ENCODE measurements at places on chromosomes 12 and 14.

- DNase-seq = no peak
These were observed 597 bp downstream of the RNF31 start for GRCh38 chr14:24147761-24148428.

GRCh38 chr12:37543966-37544668 is 772.5 kb upstream of the ALG10B start:
- no peak for DNase-seq

- no peak for DNase-seq
These were observed 4.6 kb upstream of the ALX1 start for GRCh38 chr12:85275374-85275773.

DNA sequence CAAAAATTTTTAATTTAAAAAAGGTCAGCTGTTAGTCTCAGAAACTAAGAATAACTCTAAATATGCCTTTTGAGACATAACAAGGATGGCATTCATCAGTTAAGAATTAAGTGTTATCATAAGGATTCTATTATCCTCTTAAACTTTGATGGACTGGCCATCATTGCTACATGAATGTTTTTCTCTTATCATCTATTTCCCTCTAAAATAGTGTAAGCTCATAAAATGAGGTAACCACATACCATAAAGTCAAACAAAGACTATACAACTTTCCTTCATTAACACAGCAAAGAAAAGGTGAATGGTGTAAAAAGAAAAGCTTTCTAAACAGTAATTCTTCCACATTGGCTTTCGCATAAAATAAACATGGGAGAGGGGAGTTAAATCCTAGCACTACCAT is 41.1 kb downstream of the TMTC1 start:
- DNase-seq = no peak

DNA sequence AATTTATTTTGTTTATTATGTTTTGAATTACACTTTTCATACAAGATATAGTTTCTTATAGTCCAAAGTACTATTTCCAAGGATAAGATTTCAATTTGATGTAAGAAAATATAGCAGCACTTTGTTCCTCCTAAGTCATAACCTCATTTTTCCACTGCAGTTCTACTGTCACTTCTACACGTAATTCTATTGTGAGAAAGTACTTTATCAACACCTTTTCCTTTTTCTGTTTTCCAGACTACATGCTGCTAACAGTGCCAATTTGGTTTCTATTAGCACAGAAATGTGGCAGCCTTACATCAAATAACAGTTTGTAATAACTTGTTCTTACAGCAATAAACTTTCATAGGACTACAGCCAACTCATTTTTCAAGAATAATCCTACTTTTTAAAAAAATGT is 45.0 kb downstream of the RPS6KA5 start:
- no peak for DNase-seq

DNA sequence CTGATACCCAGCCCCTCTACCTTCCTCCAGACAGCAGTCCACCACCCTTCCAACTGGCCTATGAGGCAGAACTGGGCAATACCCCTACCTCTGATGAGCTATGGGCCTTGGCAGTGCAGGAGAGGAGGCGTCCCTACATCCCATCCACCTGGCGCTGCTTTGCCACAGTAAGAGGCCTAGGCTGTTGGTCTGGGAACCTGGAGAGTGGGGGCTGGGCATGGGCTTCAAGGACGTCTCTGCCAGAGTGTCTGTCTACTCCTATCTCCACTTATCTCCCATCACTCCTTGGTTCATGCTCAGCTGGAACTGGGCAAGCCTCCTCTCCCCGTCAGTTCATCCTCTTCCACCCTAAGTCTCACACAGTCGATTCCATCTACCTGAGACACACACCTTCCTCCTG is 6.5 kb downstream of the AMHR2 start:
- no peak for DNase-seq

DNA sequence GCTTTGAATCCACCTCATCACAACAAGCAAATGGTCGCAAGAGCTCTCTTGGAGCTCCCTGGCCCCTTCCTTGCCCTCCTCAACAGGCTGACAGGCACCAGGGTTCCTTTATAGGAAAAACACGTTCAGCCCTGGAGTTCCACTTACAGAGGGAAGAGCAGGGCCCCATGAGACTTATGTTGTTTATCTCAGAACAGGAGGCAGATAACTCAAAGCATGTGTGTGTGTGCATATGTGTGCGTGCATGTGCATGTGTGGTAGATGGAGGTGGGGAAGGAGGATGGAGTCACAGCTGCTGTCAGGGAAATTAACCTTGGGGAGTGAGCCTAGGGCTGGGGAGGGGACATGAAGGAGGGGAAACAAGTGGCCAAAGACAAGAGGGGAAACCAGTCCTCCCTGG is 138.1 kb downstream of the DPF3 start:
- no peak for DNase-seq

- DNase-seq = no peak
These were observed 8.1 kb upstream of the OR6C65 start for GRCh38 chr12:55392032-55392795.

DNA sequence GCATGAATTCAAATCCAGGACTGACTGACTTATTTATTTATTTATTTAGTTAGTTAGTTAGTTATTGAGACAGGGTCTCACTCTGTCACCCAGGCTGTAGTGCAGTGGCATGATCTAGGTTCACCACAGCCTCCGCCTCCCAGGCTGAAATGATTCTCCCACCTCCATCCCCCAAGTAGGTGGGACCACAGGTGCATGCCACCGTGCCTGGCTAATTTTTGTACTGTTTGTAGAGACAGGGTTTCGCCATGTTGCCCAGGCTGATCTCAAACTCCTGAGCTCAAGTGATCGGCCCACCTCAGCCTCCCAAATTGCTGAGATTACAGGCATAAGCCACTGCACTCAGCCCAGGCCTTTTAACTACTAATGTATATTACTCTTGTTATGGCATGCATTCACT is 36.0 kb downstream of the BTG1 start:
- DNase-seq = no peak

DNA sequence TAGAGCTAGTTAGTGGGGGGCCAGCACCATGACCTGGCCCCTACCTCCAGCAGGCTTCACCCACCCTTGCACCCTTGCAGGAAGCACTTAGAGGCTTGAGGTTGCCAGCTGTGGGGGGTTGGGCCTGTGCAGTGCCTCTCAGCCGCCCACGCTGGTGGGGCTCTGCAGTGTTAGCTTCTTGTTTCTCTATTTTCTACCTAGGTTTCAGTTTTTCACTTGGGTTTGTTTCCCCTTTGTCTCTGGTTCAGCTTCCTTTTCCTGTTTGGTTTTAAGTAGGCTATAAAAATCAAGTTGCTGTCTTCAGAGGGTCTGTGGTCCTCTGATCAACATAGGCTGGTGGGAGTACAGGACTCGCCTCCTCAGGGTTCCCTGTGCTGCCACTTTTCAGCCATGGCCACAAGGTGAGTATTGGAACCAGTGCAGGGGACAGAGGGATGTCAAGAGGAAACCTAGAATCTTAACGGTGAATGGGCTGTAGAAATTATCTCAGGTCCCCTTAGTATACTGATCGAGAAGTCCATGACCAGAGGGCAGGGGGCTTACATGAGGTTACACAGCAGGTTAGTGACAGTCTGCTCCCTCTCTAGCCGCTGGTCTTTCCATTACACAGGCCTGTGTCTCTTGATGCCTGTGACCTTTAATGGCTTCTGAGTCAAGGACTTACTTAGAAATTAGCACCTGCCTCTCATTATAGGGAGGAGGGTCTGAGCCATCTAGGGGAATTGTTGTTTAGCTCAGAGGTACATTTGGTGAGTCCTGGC is at the start of gene EVL:
TSS of gene EVL (plus strand) at position 312 of the 761 bp plus-strand sequence. CDS start at position 391, 79 bp downstream.
- DNase-seq = no peak

GRCh38 chr14:43651896-43652295 is 855.2 kb downstream of the FSCB start:
- DNase-seq = no peak

GRCh38 chr12:91178781-91179180 is 3.8 kb downstream of the DCN start:
- DNase-seq = no peak

GRCh38 chr14:67133144-67133543 is 56.1 kb upstream of the GARIN2 start:
- no peak for DNase-seq

DNA sequence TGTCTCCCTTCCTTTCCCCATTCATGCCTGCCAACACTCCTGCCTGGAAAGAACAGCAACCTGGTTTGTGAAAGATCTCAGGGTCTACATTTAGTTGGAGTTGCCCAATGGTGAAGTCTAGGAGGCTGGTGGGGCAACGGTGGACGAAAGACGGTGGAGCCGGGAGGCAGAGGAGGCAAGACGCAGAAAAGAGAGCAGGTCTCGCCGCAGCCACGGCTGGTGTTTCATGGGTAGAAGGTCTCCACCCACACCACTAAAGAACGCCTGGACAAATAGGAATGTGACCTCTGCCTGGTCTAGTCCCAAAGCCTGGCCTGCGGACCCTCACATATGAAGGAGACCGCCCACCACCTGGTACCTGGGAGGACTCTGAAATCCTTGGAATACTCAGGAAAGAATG is 185.6 kb downstream of the ALG10 start:
- DNase-seq = no peak

DNA sequence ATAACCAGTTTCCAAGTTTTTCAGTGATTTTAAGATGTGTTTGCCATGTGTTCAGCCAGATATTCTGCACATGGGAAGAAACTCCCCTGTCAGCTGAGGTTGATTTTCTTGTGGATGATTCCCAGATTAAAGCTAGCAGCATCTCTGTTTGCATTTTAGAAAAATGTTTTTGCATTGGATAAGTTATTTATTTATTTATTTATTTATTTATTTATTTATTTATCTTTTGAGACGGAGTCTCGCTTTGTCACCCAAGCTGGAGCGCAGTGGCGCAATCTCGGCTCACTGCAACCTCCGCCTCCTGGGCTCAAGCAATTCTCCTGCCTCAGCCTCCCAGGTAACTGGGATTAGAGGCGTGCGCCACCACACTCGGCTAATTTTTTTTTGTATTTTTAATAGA is 2.8 kb downstream of the ACOT4 start:
- DNase-seq = no peak

- no peak for DNase-seq
These were observed 584.1 kb downstream of the VRK1 start for GRCh38 chr14:97381309-97381708.

DNA sequence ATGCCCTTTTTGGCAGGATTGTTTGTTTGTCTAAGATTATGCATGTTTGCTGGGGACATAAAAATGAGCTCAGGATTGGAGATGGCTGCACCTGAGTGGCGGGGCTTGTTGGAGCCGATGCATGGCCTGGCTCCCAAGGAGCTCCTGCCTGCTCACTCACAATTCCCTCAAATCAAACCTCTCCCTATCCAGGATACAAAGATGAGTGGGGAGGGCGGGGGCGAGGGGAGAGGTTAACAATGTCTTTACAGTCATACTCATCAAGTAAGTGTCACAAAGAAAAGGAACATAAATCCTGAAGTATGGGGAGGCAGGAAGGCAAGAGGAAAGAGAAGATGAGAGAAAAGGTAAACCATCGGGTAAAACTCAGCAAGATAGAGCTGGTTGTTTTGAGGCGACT is 104.0 kb upstream of the COCH start:
- no peak for DNase-seq

GRCh38 chr14:38710881-38711280 is 392.2 kb downstream of the SEC23A start:
- no peak for DNase-seq

DNA sequence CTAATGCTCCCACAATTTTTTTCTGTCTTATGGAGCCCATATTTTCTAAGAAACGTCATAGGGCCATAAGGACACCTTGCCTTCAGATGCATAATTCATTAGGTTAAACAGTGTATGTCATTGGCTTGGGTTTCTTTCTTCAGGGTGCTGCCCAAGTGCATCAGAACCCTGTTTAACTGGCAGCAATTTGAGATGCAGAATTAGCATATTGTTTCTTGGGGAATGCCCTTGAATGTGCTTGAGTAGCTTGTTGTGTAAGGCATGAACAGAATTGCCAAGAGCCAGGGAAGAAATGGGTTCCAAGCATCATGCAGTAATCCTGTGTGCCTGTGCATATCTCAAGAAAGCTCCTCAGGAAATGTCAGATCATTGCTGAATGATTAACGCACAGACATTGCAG is 277.2 kb downstream of the SYT1 start:
- no peak for DNase-seq

DNA sequence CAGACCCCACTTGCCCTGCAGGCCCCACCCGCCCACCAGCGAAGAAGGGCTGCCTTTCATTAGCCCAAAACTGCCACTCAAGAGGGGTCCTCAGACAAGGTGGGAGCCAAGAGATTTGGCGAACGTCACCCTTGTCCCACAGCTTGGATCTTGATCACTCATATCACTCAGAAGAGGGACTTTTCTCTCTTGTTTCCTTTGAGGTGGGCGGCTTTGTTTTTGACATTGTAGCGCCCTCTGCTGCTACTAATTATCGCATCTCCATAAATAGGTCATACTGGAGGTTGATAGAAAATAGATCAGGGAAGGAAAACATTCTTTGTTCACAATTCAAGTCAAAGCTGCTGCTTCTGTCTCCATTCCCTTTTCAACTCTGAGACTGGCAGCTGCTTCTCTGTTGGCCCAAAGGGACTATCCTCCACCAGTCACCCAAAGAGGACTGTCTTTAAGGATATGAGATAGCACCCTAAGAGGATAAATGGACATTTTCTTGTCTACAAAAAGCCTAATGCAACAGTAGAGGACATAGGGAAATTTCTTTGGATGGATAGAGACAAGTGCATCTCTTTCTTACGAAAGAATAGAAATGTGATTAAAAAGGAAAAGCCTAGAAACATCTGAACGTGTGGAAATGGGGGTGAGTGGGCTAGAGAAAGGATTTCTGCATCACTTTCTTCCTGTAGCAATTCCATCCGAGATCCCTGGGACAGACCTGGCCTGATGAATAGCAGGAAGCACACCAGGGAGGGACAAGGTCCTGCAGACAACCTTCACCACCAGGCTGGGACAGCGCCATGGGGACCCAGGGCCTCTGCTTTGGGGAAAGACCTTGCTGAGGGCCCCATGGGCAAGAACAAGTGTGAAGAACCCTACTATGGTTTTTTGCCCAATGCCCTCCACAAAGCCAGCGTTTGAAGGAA is 115.8 kb downstream of the DAD1 start:
- DNase-seq = no peak

Data from epithelial cell of prostate (primary cell).